ENCODE measurements at places on chromosomes 6 and 20.

DNA sequence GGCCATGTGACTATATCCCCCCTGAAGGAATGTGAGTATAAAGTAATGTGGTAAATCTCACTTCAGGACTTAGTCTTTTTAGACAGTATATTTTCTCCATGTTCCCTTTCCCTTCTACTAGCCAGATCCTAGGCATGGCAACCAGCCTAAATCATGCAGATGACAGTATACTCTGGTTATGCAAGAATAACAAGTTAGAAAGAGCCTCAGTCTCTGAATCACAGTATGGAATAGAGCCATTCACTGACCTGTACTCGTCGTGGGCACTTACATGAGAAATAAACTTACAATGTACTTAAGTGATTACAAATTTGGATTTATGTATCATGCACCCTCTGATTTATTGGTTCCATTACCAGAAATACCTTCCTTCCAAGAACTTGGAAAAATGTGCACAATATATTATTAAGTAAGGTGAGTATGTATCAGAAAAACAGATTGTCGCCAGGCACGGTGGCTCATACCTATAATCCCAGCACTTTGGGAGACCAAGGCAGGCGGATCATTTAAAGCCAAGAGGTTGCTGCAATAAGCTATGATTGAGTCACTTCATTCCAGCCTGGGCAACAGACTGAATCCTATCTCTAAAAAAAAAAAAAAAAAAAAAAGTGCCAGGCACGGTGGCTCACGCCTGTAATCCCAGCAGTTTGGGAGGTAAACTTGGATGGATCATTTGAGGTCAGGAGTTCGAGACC is 25.1 kb upstream of the FAM8A1 start:
- DNase-seq = no peak

DNA sequence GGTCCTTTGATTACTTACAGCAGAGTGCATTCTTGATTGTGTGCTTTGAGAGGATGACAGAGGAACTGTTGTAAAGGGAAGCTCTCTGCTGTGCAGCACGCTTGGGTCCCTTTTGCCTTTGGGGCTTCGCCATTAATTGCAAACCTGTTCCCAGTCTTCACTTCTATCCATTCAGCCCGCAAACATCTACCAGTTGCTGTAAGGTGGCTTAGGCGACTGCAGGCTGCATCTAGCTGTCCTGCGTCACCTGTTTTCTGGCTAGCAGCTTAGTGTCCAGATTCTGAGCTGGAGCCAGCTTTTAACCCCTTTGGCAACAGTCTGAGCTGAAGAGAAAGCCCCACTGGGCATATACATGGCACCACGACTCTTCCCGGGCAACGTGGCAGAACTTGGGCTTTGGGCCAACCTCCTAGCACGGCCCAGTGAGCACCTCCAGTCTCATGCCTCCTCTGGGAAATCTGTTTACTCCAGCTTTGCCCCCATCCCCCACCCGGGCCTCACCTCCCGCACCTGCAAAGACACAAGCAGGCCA is 2.5 kb upstream of the FASTKD5 start:
- no peak for DNase-seq

DNA sequence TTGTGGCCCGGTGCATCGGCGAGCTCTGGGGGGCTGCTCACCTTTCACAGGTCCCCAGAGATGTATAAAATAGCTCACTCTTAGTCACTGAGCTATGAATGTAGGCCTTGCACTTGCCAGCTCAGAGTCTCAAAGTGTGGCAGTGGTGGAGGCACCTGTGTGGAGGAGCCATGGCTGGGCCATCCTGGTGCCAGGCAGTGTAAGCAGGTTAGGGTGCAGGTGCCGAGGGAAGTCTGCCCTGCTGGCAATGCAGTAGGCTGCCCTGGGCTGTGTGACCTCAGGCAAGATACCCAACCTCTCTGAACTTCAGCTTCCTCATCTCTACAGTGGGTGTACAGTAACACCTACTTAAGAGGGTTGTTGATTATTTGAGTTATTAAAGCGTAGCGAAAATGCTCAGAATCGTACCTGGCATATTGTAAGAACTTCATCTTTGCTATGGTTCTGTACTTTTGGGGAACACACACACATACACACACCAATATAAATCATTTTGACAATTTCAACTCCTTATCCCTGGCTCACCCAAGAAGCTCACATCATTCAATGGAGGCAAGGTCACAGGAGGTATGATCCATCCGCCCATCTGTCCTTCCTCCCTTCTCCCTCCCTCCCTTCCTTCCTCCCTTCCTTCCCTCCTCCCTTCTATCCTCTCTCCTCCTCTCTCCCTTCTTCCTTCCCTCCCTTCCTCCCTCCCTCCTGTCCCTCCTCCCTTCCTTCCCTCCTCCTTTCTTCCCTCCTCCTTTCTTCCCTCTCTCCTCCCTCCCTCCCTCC is 66.8 kb upstream of the STX16 start:
- no peak for DNase-seq

DNA sequence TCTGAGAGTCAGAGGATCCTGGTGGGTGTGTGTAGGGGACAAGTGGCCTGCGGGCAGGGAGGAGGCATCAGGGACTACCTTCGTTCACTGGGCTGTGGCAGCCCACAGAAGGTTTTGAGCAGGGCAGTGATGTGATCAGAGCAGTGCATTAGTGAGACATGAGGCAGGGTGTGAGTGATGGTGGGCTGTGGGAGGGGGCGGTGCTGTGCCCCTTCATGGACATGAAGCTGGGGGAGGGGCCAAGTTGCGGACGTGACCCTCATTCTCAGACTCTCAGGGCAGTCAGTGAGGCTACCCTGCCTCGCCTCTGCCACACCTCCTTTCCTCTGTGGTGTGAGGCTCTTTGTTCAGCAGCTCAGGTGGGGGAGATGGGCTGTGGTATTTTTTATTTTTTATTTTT is 142.2 kb upstream of the RNF24 start:
- no peak for DNase-seq

DNA sequence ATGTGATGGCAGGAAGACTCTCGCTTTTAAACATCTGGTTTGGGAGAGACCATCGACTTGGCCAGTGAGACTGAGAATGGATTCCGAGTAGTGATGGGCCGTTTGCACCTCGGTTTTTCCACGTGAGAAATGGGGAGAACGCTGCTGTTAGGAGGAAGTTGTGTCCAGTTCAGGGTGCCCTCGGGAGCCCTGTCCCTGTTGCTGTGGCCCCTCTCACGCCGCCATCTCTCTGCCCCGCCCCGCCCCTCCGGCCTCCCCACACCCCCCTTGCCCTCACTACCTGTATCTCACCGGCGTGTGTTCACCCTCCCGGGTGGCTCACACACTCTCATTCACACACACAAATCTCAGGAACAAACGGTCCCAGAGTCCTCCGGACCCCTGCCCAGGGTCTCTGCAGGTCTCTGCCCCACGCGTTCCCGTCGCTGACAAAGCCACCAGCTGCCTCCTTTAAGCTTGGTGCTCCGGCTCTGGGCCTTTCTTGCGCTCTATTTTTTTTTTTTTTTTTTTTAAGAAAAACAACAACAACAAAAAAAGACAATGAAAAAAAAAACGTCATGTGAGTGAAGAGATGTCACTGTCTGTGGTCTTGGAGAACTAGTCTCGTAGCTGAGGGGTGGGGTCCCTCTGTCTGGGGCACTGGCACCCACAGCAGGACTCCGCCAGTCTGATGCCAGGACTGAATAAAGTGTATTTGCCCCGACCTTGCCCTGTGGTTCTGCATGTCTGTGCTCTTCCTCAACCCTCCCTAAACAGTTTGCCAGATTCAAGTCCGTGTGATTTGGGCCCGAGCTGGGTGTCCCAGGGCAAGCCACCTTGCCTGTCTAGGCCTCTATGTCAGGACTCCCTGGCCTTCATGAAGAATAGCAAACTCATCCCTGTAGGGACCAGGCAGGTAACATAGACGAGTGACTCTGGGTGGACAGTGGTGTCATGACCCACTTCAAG is 2.9 kb downstream of the SOX12 start:
- no peak for DNase-seq

DNA sequence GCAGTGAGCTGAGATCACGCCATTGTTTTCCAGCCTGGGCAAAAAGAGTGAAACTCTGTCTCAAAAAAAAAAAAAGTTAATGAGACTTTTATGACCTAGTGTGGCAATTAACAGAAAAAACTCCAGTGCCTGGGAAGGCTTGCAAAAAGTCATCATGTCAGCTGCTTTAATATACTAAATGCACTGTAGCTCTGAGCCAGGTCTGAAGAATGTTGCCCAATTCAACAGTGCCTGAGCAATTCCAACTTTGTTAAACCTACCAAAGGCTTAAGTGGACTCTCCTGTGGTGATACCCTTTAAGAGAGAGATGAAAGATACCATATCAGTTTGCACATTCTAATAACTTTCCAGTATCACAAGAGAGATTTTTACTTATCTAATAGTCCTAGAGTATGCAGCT is 6.5 kb upstream of the ROS1 start:
- no peak for DNase-seq

GRCh38 chr20:16069389-16070010 is 503.7 kb downstream of the KIF16B start:
- no peak for DNase-seq

GRCh38 chr6:87574237-87574804 is 15.5 kb downstream of the RARS2 start:
- DNase-seq = no peak

DNA sequence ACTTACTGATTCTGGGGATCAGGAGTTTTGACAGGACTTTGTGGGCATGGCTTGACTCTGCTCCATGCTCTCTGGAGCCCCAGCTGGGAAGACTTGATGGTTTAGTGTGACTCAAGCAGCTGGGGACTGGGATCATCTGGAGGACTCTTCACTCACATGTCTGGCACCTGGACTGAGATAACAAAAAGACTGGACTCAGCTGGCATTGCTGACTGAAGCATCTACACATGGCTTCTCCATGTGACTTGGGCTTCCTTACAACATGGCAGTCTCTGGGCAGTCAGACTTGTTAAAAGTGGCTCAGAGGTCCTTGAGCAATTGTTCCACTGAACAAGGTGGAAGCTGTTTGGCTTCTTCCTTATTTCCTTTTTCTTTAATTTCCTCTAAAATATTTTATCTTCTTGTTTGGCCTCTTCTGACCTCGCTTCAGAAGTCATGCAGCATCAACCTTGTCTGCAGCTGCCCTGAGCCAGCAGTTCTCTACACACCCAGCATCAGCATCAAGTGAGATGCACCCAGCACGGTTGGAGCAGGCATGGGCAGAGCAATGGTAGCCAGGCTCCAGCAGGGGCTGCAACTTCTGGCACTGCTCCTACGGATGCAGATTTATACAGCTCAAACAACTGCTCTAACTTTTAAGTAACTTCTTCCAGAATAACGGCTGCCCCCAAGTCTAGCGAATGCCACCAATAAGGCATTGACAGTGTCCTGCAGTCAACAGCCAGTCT is 5.6 kb upstream of the HM13 start:
- DNase-seq = no peak

- DNase-seq = no peak
Observed at GRCh38 chr6:72784071-72784470, 162.2 kb downstream of the KCNQ5 start.

- DNase-seq = no peak
Observed at GRCh38 chr6:56856036-56856580, 98.8 kb upstream of the BEND6 start.

DNA sequence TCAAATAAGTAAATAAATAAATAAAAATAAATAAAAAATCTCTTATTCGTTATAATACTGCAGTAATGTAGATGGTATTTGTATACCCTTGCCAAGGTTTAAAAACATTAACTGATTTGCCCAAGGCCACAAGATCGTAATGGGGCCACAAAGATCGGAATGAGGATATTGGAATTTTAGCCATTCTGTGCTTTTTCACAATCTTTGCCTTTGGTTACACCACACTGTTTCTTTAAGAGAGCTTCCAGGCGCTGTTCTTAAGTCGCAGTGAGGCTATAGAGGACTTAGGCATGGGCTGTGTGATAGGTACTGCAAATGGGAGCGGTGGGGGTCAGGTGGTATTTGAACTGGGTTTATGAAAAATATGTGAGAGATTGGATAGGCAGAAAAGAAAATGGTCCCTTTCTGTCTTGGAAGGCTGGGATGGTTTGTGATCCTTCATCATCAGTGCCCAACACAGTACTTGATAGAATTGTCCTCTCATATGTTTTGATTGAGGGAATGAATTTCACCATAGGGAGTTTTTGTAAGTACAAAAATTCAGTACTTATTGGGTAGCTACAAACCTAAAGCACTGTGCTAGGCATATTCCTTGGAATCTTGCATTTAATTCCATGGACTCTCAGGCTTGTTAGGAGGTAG is 1.4 kb downstream of the NUS1 start:
- DNase-seq = no peak

DNA sequence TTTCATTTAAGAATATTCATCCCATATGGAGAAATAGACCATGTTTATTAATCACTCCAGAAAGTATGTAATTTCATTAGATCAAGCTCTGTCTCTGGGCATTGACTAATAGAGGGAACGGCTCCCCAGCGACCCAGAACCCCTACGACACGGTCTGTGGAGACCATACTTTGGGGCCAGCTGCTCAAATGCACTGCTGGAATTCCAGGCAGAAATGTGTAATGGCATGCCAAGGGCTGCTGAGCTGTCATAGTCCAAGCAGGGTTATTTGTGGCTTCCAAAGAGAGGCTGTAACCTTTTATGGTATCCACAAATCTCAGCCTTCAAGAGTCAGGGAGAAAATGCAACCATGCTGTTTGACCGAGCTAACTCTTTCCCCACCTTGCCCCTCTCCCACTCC is 755.8 kb downstream of the DHX35 start:
- no peak for DNase-seq

GRCh38 chr6:62452586-62452985 is 166.6 kb upstream of the KHDRBS2 start:
- no peak for DNase-seq

- DNase-seq = no peak
Observed at GRCh38 chr20:4545526-4545925, 176.2 kb upstream of the PRND start.

- DNase-seq = no peak
Observed at GRCh38 chr6:156816505-156816904, 39.3 kb downstream of the ARID1B start.

GRCh38 chr20:62595491-62595890 is 46.8 kb upstream of the SLCO4A1 start:
- no peak for DNase-seq

DNA sequence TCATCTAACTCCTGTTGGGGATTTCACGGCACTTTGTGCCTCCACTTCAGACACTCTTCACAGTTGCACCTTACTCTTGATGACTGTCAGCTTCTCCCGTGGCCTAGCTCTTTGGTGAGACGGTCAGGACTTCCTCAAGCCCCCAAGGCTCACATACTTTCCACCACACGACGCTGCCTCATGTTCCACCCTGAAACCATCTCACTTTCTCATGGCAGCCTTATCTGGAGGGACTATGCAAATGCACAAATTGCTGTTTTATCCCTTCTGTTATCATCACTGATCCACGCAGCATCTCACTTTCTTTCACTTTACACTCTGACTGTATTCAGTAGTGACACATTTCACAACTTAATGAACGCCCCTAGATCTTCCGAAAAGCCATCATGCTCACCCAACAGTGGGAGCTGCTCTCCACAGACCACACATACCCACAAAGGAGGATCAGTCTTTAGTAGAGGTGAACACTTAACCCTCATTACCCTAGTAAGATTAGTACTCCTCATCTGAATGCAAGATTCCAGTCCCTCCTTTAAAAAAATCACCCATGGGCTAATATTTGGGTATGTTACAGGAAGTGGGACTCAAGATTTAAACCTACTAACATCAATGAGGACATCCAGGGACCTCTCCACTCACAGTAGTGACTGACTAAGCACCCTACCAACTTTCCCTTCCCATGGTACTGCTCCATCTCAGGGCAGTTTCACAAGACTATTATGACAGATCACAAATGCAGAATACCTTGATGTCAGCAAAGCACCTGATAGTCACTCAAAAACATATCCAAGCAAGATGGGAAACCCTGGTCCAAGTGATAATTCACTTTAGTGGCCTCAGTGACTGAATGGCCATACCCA is 35.4 kb downstream of the FYN start:
- no peak for DNase-seq

- no peak for DNase-seq
Observed at GRCh38 chr6:34082348-34082747, 63.5 kb downstream of the GRM4 start.

All from SK-N-MC (cell line).